Stimulated activated CD4-positive, alpha-beta T cell treated with anti-CD3 and anti-CD28 coated beads, Interleukin-2, amount 100 ng/mL, for 4 hours (primary cell): ENCODE measurements at places on chromosomes 13 and 19.

- DNase-seq, result no peak
These were observed 76.6 kb downstream of the ZMYM2 start for GRCh38 chr13:20035130-20035529.

DNA sequence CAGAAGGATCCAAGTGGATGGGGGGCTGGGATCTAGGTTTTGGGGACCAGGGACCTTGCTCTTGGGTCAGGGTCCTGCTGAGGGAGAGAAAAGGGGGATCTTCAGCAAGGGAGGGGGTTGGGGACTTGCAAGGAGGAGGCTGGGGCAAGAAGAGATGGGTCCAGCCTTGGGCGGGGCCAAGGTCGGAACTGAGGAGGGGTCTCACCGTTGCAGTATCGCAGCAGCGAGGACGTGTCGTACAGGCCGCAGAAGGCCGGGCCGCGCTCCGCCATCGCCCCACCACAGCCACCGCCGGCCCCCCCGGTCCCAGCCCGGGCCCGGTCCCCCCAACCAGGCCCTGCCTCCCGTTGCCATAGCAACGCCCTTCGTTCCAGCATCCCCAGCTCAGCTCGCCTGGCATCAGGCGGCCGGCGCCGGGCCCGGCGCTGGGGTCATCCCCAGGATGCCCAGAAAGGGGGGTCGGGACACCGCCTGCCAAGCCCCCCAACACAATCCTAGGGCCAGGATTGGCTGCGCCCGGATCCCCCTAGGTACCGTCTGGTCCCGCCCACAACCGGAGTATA lies 6.0 kb upstream of the EML2 start:
- DNase-seq, result no peak

DNA sequence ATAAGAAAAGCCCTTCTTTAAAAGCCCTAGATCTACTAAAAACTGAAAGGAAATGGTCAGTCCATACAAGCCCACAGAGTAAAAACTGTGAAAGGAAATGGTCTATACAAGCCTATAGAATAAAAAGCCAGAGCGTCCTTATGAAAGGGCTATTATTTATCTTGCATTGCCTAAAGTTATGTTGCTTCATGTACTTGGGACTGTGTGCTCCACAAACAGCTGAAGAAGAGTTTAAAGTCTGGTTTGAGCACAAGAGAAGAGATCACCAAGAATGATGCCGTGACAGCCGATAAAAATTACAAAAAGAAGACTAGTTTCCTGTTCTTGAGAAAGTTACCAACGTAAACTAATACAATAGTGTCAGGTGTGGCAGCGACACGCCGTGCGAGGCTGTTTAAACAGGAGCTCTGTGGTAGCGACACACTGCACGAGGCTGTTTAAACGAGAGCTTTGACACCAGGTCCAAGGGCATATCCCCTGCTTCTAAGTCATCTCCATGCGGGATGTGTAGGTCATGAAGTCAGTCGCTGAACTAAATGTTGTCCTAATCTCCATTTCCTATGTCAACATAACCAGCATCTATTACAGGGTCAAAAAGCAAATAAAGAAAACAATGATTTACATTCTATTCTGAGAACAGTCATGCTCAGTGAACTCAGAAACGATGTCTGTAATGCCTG lies 24.9 kb downstream of the PCID2 start:
- DNase-seq, result no peak

GRCh38 chr13:22837980-22838647 lies 342.7 kb upstream of the SGCG start:
- no peak for DNase-seq

GRCh38 chr13:79312340-79312855 lies 93.7 kb downstream of the RBM26 start:
- no peak for DNase-seq

DNA sequence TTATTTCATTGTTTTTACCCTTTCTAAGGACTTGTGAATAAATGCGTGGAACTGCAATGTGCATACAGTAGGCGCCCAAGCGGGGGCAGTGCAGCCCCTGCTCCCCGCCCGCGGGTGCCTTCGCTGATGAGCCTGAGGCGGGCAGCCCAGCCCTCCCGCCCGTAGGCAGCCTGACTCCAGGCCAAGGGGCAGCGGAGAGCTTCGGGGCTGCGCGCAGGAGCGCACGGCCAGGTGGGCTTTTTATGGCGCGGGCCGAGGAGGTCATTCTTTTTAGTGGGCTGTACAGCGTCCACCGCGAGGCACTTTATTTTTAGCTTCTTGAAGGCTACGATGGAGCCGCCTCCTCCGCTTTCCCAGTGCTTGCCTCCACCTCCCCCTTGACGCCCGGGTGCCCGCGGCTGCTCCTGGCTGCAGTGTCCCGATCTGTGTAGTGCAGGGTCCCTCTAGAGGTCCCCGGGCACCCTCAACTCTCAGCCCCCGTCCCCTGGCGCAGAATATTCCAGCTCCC lies 60.5 kb downstream of the CCNE1 start:
- DNase-seq, result no peak

- no peak for DNase-seq
These were observed 15.5 kb upstream of the ERCC1 start for GRCh38 chr19:45439190-45439568.

DNA sequence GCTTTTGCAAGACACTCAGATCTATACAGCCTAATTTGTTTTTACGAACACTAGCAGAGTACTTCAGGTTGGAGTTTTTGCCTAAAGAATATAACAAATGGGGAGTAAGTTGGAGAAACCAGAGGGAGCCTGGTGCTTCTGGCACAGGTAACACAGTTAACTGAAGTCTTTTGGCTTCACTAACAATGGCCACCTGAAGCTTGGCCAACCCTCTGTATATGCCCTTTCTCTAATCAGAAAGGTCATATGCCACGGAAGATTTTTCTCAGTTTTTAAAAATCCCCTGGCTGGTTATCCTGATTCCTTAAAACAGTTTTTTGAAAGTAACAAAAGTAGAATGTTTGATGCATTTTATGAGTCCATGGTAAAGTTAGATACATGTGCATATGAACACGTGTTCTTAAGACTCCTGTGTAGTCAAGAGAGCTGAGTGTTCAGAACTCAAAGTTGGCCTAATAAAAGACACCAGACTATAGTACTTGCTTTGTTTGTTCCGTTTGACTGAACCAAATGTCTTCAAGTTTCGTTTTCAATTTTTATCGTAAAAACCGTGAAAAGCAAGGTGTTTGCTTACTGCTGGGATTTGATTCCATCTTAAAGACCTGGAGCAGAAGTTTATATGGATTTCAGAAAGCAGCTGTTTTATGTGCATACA lies 137.5 kb downstream of the KCNRG start:
- no peak for DNase-seq

DNA sequence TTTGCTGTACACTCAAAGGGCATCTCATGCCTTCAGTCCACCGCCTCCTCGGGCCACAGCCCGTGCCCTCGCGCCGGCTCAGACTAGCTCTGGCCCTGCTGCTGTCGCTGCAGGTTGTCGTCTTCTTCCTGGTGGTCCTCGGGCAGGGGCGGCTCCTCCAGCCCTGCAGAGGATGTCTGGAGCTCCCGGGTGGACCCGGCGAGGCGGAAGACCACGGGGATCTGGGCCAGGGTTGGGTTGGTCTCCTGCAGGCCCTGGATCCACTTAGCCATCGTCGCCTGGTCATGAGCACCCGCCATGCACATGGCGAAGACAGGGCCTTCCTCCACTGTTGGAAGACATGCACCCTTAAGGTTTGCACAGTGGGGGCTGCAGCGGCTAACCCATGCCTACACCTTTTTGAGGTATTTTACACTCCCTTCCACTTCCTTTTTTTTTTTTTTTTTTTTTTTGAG lies 489 bp upstream of the ZNF653 start:
- no peak for DNase-seq

DNA sequence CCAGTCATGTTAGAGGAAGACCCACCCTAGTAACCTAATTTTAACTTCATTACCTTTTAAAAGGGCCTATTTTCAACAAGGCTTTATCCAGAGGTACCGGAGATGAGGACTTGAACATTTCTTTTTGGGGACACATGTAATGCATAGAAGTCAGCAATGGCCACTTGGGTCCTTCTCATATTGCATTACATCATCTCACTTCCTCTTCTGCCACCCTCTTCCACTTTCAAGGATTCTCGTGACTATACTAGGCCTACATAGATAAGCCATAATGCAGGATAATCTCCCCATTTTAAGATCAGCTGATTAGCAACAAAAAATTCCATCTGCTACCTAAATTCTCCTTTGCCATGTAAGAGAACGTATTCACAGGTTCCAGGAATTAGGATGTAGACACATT lies 557.2 kb downstream of the KCTD12 start:
- DNase-seq, result no peak
